Stimulated activated CD4-positive, alpha-beta T cell treated with anti-CD3 and anti-CD28 coated beads, TNF-alpha, amount 100 ng/mL, for 1 hour (primary cell): ENCODE measurements at places on chromosomes 1 and 21.
A peak's percentile ranks its signal among the peaks of the same experiment; 100 is the strongest.

GRCh38 chr1:66981679-66982078 is 56.9 kb downstream of the MIER1 start:
- peak; percentile 13 for DNase-seq

GRCh38 chr1:168243198-168243597 is 17.4 kb downstream of the SFT2D2 start:
- no peak for DNase-seq

- no peak for DNase-seq
These were observed 57.9 kb downstream of the BRINP2 start for GRCh38 chr1:177228693-177229065.

GRCh38 chr21:26136671-26137070 is 33.9 kb downstream of the APP start:
- no peak for DNase-seq

DNA sequence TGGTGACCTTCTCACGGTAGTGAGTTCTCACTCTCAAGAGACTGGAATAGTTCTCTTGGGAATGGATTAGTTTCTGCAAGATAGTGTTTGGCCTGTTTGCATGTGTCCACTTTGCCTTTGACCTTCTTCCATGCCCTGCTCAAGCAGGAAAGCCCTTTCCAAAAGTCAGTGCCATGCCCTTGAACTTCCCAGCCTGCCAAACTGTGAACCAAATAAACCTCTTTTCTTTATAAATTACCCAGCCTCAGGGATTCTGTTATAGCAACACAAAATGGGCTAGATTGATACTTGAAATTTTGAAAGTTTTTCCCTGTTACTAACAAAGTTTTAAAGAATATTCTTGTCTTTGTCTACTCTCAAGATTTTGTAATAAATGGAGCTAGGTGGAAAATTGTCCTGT is 139.6 kb downstream of the SLC35F3 start:
- DNase-seq, result no peak

DNA sequence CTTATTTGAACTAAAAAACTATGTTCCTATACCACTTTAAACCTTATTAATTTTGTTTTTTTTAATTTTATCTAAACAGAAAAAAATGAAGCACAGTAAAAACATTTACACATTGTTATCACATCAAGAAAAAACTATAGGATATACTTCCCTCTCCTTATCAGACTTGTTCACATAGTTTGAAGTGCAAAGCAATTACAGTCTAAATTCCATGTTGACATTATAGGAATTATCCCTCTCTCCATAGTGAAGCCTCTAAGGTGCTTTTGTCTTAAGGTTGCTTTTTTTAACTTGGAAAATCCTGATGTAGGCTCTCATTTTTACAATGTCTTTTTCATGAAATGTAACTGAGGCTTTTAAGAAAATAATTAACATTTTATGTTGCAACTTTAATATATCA is 85.8 kb downstream of the RGS21 start:
- no peak for DNase-seq

- DNase-seq, result no peak
These were observed 39.0 kb downstream of the ST7L start for GRCh38 chr1:112579801-112580510.

- no peak for DNase-seq
These were observed 123.4 kb downstream of the ESRRG start for GRCh38 chr1:216599851-216600250.

DNA sequence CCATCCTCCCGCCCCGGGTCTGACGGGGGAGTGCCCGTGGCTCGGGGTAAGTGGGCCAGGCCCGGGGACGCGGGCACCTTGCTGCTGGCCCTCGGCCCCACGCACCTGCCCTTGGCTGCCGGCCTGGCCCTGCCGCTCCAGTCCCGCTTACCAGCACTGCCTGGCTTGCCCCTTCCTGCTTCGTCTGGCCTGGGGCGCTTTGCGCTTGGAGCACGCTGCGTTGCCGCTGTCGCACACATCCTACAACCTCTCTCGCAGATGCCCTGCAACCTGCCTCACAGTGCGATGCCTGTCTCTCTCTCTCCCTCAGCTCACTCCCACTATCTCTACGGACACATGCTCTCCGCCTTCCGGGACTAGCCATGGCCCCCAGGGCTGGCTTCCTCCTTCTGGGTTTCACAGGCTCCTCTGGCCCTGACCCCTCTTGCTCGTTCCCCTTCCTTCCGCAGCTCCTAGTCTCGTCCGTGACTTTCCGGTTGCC is 9.7 kb downstream of the MYOG start:
- DNase-seq, result no peak

DNA sequence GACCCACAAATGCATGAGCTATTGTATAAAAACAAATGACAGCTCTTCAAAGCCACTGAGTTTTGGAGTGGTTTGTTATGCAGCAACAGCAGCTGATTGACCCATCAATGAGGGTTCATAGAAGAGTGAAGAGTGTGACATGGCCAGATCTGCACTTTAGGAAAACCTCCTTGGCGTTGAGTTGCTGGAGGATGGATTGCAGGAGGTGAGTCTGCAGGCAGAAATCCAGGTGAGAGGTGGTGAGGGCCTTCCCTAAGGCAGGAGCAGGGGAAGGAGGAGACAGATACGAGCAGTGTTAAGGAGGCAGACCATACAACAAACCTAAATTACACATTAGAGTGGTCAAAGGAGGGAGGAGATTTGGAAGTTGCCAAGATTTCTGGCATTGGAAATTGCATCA is 169.3 kb upstream of the CSF3R start:
- DNase-seq, result no peak

- peak; percentile 59 for DNase-seq
These were observed 84.4 kb downstream of the NKAIN1 start for GRCh38 chr1:31155216-31155806.

- DNase-seq, result no peak
These were observed 50.7 kb upstream of the LGALS8 start for GRCh38 chr1:236472850-236473788.

DNA sequence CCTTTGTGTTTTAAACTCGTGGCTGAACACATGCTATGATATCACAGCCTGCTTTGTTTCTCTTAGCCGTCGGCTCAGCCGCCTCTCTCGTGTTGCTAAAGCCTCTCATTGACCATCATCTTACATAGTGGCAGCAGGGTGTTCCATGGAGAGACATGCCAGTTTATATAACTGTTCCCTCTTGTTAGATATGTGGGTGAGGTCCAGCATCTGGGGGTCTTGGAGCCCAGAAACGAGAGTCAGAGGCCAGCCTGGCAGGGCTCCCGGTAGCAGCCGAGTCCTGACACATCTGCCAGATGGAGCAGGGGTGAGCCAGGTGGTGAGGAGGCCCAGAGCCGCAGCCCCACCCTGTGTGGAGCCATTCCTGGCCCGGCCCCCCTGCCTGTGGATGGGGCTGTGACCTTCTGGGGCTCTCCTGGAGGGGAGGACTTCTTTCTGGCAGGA is 11.9 kb downstream of the PODN start:
- DNase-seq, result no peak

DNA sequence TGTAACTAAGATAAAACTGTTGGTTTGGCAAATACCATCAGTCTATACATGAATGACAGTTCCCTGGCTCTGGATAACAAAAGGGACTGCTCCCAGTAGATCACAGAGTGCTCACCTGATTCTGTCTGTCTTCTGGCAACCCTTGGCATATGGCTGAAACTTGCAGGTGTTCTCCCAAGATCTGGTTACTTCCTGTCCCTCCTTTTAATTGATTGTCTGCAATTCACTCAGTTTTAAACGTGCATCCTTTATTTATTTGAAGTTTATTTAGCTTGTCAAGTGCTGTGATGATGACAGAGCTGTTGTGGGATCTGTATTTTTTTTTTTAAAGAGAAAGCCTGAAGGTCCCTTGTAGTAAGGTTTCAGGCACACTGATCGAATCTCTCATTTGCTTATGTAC is 3.4 kb downstream of the KCNA3 start:
- no peak for DNase-seq

DNA sequence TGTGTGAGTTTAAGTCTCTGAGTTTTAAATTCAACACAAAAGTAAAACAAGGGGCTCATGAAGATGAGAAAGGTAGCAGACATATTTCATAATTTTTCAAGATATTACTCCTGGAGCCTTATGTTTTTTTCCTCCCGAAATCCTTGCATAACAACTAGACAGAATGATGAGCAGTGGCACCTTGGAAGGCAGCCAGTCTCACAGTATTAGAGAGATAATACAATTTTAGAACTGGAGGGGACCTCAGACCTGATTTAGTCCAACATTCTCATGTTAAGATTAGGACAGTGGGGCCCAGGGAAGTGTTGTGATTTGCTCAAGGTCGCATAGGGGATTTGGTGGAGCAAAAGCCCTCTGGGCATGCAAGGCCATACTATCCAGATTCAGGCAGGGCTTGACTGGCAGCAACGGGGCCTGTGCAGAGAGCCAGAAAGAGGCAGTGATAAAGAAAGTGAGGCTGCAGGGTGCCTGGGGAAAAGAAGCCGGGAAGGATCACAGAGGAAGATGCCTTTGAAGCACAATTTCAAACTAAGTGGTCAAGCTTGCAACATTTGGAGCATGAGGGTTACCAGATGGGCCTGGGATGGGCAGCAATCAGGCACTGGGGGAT is 31.4 kb upstream of the BCL9 start:
- DNase-seq, result no peak

GRCh38 chr1:3685222-3685621 is 32.9 kb downstream of the TP73 start:
- no peak for DNase-seq

DNA sequence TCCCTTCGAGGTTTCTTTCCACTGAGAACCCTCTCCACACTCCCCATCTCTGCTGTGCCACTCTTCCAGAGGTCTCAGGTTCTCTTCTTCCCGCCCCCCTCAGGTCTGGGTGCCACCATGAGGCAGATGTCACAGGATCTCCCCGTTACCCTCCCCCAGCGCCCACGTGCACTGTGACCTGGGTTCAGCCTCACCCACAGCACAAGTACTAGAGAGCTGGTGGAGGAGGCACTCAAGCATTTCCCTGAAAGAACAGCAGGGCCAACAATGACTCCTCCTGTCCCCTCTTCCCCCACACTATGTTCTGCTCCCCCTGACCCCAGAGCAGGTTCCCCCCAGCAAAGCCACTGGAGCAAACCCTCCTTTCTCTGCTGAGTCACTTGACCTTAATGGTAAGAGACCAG is 14.3 kb downstream of the PLEKHA6 start:
- DNase-seq, result no peak

DNA sequence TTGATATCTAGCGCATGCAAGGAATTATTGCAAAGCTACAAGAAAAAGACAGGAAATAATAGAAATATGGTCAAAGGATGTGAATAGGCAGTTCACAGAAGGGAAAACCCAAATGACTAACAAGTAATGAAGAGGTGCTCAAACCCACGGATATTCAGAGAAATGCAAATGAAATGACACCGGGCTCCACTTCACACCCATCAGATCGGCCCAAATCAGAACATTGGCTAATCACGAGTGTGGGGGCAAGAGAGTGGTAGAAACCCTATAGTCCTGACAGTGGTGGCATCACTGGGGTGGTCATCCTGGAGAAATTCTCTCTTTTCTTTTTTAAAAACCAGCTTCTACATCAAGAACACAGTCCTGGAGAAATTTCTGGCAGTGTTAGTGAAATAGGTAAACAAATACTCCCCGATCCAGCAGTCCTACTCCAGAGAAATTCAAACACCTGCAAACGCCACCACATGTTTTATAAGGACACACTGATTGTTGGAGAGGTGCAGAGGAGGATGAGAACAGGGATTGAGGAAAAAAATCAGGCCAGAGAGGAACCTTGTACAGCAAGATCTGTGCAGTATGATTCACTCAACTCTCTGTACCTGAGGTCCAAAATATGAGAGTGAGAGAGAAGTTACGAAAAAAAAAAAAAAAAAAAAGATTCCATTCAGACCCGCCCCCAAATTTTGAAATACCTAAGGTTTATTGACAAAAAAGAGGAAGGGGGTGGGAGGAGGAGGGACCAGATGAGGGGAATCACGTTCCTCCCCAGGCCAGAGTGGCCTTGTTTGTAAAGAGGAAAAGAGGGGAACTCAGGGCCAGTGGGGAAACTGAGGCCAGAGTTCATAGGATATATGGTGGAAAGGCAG is 9.2 kb upstream of the TNFRSF1B start:
- DNase-seq, result no peak

DNA sequence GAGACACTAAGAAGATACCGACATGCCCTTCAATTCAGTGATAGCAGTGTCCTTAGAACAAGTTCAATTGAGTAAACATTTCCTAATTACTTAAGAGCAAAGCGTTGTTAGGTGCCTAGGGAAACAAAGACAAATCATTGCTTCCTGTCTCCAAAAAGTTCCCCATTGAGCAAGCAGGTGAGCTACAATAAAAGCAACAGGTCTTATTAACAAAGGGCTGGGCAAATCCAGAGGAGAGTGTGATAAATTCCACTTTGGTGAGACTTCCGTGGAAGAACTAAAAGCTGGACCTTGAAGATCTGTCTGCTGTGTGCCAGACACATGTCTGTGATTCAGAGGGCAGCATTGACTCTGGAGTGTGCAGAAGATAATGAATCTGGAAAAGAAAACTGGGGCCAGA is 1.9 kb upstream of the TUT4 start:
- no peak for DNase-seq
